ENCODE measurements at places on chromosomes 5 and 9.

- DNase-seq: peak; percentile 54
These were observed 1.0 kb downstream of the SET start for GRCh38 chr9:128689820-128690683.

GRCh38 chr9:95763983-95764382, 111.5 kb upstream of the ERCC6L2 start:
- DNase-seq: no peak

GRCh38 chr9:35311891-35312639, 150.3 kb downstream of the UNC13B start:
- no peak for DNase-seq

GRCh38 chr5:60489856-60490255, 210.1 kb downstream of the DEPDC1B start:
- DNase-seq: no peak

- no peak for DNase-seq
These were observed 690.3 kb upstream of the DMAC1 start for GRCh38 chr9:8489835-8490234.

GRCh38 chr9:34463098-34463900, 4.7 kb downstream of the DNAI1 start:
- no peak for DNase-seq

GRCh38 chr5:180540050-180540694, 46.0 kb downstream of the CNOT6 start:
- no peak for DNase-seq

DNA sequence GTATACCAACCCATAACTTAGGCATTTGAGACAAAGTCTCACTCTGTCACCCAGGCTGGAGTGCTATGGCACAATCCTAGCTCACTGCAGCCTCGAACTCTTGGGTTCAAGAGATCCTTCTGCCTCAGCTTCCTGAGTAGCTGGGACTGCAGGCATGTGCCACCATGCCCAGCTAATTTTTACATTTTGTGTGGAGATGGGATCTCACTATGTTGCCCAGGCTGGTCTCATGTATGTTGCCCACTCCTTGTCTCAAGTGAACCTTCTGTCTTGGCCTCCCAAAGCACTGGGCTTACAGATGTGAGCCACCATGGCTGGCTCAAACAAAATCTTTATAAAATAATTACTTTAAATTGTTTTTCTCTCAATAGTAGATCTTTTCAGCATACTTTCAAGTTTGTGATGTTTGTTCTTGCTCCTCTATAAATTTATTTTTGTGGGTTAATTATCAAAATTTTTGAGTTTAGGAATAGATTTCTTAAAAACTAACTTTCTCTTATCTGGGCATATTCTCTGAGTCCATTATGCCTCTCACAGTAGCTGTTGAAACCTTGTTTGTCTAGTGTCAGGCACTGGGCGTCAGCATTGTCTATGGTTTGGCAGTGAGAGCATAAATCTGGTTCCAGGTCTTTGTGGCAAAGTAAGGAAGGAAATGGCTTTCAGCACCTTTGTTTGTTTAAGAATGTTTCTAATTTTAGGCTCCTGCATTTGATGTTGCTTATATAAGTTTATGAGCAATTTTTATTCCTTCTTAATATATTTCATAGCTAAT, 38.7 kb downstream of the NLN start:
- DNase-seq: no peak

DNA sequence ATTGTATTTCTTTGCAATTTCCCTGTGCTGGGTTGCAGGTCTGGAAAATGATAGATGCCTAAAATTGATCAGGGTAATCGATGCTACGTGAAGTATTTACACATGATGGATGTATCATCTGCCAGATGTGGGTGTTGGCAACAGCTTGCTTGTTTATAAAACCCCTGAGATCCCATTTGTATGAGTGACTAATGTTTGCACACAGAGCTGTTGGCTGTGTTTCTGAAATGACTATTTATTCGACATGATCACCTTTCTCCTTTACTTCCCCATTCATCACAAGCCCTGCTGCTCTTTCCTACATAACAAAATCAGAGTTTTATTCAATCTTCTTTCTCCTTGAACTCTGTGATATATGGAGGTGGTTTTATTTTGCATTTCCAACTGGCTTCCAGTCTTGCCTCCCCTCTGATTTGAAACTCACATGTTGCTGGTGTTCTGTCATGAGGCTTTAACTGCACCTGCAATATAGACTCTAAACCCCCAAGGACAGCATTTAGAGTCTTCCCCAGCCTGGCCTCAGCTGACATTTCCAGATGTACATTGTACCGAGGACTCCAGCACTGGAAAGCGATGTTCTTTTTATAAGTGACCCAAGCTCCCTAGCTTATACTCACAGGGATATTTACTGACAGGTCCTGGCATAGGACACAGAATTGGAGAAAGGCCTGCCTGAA, 50.7 kb upstream of the SHB start:
- DNase-seq: no peak

DNA sequence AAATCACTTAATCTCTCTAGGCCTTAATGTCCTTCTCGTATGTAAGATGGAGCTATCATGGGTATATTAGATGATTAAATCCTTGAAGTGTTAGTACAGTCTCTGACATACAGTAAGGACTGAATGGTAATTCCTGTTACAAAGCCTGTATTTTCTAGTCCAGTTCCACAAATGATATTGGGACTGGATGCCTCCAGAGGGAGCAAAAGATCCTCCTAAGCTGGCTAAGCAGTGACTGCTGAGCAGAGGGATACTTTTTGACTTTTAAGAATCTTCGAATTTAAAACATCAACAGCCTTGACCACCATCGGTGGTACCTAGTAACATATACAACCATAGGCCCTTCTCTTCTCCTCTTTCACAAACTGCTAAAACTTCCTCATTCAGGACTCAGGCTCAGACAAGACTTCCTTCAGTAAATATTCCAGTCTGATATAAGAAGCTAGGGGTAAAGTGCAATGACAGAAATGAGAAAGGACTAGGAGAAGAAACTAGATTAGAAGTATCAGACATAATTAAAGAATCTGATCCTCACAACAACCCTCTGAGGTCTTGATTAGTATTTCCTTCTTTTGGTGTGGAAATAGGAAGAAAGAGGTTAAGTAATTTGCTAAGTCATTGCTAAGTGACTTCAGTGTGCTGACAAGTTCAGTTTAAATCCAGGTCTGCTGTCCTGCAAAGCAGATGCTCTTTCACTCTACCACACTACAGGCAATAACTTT, 13.9 kb downstream of the PTAR1 start:
- DNase-seq: no peak

DNA sequence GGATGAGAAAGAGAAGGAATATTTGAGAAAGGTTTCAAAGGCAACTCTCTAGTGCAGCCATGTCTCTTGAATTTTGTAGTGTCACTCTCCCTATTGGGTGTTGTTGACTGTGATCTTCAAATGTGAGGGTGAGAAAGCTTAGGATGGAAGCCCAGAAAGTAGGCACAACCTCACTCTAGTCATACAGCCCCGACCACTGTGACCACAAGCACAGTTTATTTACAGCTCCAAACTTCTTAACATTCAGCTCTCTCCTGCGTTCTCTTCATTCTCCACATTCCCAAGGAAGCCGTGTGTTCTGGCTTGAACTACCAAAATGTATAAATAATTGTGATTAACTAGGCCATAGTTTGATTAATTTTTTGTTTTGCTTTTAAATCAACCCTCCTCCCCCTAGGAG, 542.9 kb downstream of the LRRC70 start:
- no peak for DNase-seq

GRCh38 chr9:135130207-135130976, 42.9 kb downstream of the OLFM1 start:
- DNase-seq: no peak

DNA sequence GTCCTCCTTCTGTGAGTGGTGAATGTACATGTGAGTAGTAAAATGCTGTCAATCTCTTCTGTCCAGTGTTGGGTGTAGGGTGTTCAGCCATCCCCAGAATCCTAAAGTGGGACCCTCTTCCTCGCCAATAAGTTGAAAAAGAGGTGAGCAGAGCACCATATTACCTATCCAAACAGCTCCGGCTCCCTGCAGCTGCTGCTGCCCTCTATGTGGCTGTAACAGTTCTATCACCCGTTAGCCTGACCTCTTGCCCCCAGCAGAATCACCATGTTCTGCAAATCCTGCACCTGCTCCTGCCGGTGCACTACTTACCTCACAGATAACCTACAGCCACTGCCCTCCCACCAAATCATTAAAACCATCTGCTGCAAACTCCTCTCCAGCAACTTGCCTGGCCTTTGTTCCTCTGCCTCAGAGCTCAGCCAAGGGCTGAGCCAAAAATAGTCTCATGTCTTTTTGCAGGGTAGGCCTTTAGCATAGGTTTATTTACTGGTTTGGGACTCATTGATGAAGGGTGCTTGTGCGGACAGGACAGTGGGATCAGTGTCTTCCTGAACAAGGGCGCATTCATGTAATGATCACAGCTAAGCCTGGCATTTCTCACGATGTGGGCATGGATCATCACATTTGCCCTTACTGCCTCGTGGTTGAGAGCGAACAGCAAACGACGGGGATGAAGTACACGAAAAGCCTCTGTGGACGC, 49.6 kb upstream of the CCL21 start:
- no peak for DNase-seq

DNA sequence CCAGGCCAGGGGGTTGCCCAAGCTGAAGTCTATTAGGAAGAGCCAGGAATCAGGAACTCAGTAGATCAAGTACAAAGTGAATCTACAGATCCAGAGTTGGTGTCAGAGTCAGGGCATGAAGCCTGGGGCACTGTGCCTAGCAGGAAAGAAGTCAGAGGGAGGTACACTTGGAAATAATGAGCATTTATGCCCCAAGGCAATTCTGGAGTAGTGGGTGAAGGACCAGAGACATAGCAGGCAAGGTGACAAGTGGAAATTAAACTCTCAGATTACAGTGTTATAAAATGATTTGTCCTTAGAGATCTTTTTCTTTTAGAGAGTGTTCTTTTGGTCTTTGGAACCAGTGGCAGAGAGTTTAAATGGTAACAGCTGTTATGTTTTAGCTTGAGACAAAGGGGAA, 138.0 kb downstream of the ADAMTSL1 start:
- DNase-seq: no peak

DNA sequence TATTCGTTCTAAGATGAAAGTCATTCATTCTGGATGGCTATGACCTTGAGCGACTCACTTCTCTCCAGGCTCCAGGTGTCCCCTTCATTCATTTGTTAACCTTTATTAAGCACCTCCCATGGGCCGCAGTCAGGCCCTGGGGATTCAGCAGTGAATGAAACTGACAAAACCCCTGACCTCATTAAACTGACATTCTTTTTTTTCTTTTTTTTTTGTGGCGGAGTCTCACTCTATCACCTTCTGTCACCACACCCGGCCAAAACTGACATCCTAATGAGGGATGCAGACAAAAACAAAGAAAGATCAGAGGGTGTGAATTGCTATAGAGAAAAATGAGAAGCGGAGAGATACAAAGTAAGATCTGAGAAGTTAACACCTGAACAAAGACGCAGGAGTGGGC, 16.5 kb upstream of the ODF2 start:
- no peak for DNase-seq

DNA sequence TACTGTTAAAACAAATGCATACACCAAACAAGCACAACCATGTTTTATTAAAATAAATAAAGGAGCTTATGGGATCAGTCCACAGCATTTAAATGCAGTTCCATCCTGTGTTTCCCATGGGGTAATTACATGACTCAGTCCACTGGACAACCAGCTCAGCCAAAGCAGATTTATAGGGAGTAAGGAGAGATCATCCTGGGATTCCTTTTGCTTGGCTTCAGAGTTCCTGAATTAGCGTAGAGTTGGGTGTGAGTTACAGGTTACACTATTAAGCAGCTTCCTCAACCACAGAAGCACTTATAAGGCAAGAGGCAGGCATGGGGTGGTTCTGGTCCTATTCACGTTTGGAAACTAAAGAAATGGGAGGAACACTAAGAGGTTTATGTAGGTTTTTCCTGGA, 381.1 kb upstream of the ACTBL2 start:
- no peak for DNase-seq

DNA sequence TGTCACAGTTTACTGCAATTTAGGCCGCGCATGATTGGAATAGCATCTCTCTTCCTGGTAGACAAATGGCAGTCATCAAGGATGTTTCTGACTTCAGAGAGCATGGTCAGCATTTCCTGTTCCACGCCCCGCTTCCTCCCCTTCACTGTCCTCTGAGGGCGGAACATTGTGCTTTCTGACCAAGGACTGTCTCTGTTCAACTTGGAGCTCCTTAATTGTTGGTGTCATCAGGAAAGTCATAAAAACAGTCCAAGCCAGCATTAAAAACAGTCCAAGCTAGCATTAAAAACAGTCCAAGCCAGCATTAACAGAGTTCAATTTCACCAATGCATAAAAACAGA, 301.3 kb upstream of the IRX4 start:
- no peak for DNase-seq

- no peak for DNase-seq
These were observed 10.6 kb upstream of the SLC2A6 start for GRCh38 chr9:133489253-133490190.

- DNase-seq: no peak
These were observed 143.6 kb downstream of the CDH9 start for GRCh38 chr5:26894719-26895263.

DNA sequence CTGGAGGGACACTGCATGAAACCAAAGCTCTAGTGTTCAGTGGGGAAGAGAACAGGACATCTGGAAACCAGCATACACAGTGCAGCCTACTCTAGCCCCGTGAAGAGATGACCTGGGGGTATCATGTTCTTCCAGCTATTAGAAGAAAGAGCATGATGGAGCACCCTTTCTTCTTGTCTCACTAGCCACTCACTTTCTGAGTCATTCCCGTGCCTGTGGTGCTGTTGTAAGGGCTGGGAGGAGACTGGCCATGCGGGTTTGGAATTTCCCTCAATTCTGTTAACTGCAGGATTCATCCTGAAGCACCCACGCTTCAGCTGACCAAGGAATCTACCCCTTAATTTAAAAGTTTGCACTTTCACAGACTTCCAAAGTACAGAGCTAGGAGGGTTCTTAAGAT, 137.0 kb downstream of the COL23A1 start:
- DNase-seq: no peak

DNA sequence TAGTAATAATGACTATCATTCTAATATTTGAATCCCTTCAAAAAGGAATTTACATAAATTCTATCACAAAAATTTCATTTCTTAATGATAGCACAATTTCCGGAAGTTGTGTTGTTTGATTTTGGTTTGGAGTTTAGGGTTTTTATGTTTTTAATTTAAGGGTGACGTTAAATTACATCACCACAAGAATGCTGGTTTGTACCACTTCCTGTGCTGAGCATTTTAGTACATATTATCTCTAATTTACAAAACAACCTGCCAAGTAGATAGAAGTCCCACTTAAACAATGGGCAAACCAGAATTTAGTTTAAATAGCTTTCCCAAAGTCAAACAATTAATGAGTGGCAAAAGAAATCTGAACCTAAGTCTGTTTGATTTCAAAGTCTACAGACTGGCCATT, 63.4 kb downstream of the DENND1A start:
- DNase-seq: no peak

GRCh38 chr9:133981589-133981957, 10.6 kb downstream of the VAV2 start:
- no peak for DNase-seq
